ENCODE measurements at places on chromosomes 6 and 20.

- DNase-seq, result no peak
Measured at GRCh38 chr20:8424010-8424409, 291.9 kb downstream of the PLCB1 start.

- DNase-seq, result no peak
Measured at GRCh38 chr20:50412069-50412468, 98.1 kb upstream of the PTPN1 start.

- DNase-seq, result no peak
Measured at GRCh38 chr20:52025938-52026337, 165.6 kb downstream of the ZFP64 start.

GRCh38 chr6:144234399-144234798 is 50.7 kb upstream of the UTRN start:
- DNase-seq, result no peak

DNA sequence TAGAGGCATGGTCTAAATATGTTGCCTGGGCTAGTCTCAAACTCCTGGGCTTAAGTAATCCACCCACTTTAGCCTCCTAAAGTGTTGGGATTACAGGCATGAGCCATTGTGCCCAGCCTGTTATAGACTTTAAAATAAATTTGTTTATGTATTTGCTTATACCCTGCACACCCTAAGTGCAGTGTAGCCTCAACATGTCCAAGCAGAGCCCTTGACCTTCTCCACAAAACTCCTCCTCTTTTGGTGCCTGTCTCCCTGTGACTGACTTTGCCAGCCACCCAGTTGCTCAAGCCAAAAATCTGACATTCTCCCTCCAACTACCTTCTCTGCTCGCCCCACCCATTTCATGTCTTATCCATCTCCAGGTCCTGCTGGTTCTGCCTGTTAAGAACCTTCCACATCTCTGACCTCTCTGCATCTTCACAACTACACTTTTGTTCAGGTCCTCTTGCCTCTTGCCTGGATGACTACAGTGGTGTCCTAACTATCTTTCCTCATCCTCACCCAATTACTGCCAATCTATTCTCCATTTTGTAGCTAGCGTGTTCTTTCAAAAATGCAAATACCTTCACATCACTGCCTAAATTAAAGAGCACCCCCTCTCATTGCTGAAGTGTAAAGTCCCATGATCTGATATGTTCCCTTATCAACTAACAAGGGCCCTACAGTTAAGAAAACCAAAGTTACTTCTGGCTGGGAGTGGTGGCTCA is 11.2 kb upstream of the KIFC1 start:
- no peak for DNase-seq
